Testis (tissue), 5 donors: ENCODE measurements at places on chromosomes 11 and 22. TPM values are rescaled to one million over a fixed set of nuclear protein-coding genes. Genes with fewer than 3 reads are reported as not detected.

DNA sequence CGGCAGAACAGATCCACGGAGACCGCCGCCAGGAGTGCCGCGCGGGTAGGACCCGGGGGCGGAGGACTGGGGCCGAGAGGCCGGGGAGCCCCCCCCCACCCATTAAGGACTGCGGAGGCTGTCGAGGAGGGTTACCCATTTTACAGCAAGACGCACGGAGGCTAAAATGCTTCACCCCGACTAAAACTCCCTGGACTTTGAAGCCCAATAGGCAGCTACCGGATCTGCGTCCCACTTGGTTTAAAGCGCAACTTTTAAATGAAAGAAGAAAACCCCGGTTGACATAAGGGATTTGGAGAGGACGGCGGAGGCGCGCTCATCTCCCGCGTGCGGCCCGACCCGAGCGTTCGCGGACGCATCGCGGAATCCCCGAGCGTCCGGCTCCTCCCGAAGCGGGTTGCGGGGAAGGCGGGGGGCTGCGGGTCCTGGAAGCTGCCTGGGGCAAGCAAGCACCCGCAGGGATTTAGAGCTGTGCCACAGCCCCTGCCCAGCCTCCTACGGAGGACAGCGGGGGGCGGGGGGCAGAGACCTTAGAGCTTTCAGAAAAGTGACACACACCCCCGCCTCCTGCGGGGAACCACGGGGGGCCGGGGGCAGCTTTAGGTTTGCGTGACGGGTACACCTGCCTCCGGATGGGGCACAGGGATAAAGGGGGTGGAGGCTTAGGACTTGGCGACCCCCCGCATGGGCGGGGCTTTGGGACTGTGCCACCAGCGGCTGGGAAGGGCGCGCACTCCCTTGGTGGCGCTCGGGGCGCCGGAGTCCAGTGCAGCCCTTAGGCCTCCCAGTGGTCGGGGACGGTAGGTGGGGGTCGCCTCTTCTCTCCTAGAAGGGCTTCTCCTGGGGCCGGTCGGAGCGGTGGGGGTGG lies 760 bp upstream of the CELSR1 start:
- no peak for DNase-seq

DNA sequence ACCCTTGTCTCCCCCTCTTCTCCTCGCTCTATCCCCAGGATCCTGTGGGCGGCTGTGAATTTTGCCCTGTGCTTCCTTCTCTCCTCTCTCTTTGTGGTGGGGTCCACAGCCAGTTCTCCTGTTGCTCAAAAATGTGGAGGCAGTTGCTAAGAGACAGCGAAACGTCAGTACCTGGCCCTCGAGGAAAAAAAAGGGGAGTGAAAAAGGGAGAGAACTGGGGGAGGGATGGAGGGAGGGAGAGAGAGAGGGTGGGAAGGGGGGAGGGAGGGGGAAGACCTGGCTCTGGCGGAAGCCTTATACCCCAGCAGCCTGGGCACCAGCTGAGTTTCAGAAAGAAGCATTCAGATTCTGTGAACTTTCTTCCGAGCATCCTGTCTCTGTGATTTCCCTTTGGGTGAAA lies 2.1 kb upstream of the LRRC55 start:
- no peak for DNase-seq

GRCh38 chr22:40436505-40437431 lies 66.4 kb downstream of the SGSM3 start:
- peak; percentile 77 for DNase-seq

- no peak for DNase-seq
Observed at GRCh38 chr11:87634331-87634730, 540.9 kb downstream of the RAB38 start.

GRCh38 chr11:68312117-68312779 lies at the start of gene LRP5:
LRP5 (plus strand) TSS chr11:68312591; CDS start chr11:68312715, 124 bp downstream.
- no peak for DNase-seq

- DNase-seq, result peak; percentile 48
Observed at GRCh38 chr11:122202161-122202950, 86.3 kb upstream of the BLID start.

- no peak for DNase-seq
Observed at GRCh38 chr11:35938231-35938630, 5.6 kb upstream of the LDLRAD3 start.

DNA sequence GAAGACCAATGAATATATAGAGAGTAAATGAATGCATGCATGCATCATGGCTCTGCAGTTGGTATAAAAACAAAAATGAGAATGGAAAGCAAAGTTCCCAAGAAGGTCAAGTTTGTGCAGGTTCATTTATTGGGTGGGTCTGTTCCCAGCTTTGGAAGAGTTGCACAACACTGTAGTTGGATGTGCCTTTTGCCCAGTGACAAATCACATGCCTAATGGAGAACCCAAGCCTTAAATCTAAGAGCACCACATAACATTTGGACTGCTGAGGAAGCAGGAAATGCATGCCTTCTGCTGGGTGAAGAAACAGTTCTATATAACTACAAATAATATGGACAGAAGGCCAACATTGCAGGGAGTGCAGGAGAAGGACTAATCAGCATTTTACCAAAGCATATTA lies 30.6 kb downstream of the PRCP start:
- DNase-seq, result no peak

DNA sequence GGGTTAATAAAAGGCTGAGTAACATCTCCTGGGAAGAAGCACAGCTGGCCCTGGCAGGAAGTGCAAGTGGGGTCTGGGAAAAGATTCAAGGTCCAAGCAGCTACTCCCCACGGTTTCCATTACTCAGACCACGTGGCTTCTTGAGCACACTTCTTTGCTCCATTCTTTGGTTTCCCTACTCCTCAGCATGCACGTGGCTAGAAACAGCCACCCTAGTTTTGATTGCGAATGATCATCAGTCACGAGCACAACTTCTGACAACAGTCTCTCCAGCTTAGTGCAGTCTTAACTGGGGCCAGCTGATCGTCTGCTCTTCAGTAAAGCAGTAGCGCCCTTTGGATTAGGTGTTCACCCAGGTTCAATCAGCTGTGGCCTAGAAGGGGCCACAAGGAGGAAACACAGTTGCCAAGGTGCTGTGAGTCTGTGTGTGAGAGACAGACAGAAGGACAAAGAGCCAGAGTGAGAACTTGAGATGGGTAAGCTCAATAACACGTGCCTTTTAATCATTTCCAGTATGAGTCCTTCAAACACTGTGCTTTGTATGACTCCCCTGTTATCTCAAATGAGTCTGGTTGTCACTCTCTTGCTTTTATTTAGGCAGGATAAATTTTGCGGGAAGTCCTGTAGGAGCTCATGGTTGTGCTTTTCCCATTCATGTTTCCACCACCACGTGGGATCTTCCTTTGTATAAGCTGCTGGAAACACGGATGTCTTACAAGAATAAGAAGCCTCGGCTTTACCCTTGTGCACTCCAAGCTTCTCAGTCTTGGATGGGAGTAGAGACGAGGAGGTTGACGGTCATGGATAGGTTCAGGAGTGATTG lies 901 bp upstream of the PARVA start:
- peak; percentile 47 for DNase-seq

DNA sequence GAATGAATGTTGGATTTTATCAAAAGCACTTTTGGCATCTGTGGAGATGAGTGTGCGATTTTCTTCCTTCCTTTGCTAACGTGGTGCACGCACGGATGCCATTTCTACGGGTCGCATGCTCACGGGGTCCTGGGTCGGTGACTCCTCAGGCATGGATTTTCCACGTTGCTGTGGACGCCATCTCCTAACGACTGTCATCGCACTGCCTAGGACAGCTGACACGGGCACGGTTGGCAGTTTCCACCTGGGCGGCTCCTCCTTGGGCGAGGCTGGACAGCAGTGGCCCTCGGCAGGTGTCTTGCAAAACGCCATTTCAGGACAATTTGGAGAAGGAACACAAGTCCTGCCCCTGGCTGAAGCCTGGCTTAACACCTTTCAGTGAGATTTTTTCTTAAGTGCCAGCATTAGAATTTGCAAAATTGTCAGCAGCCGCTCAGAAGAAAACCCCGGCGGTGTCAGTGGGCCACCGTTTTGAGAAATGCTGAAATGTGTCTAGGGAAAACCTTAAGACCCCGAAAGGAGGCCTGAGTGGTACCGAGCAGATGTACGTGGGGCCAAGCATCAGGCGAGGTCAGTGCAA lies 34.7 kb upstream of the TOLLIP start:
- no peak for DNase-seq

DNA sequence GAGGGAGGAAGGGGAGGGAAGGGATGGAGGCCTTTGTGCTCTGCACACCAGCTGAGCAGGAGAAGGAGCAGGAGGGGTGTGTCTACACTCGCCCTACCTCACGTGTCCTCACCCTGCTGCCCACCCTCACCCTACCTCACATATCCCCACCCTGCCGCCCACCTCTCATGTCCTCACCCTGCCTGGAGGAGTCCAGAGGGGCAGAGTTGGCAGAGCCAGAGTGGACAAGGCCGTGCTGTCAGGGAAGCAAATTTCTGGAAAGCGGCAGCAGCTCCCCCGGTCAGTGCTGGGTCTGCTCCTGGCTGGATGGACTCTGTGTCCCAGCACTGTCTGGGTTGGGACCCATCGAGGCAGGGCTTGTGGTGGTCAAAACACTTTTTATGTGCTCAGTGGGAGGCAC lies 799.6 kb downstream of the BRD1 start:
- no peak for DNase-seq

- no peak for DNase-seq
Observed at GRCh38 chr11:87901341-87901740, 273.9 kb downstream of the RAB38 start.

Gene DENND6B
- 18.0 TPM for total RNA-seq
